ENCODE measurements at places on chromosomes 5 and 9.

DNA sequence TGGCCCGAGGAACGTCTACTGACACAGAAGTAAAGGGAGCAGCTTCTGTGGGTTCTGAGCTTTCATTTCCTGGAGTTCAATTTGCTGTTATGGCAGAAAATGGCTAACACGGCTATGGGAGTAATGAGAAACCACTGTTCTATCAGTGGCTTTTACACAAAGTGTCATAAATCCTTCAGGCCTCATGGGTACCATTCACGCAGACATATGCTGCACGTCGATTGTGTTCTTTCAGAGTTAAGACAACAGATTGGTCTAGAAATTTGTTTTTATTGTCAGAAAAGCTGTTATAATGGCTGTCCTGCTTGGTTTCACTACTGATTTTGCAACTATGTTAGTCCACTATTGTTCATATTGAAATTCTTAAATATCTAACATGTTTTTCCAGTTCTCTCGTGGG, 135.4 kb downstream of the ALDH1A1 start:
- H3K27me3 ChIP-seq, result no peaks in the 10 kb centered on the region
- no peak overlapping the region for H3K27ac ChIP-seq
- no peaks in the 10 kb centered on the region for H3K4me1 ChIP-seq
- no peaks in the 10 kb centered on the region for H3K36me3 ChIP-seq

DNA sequence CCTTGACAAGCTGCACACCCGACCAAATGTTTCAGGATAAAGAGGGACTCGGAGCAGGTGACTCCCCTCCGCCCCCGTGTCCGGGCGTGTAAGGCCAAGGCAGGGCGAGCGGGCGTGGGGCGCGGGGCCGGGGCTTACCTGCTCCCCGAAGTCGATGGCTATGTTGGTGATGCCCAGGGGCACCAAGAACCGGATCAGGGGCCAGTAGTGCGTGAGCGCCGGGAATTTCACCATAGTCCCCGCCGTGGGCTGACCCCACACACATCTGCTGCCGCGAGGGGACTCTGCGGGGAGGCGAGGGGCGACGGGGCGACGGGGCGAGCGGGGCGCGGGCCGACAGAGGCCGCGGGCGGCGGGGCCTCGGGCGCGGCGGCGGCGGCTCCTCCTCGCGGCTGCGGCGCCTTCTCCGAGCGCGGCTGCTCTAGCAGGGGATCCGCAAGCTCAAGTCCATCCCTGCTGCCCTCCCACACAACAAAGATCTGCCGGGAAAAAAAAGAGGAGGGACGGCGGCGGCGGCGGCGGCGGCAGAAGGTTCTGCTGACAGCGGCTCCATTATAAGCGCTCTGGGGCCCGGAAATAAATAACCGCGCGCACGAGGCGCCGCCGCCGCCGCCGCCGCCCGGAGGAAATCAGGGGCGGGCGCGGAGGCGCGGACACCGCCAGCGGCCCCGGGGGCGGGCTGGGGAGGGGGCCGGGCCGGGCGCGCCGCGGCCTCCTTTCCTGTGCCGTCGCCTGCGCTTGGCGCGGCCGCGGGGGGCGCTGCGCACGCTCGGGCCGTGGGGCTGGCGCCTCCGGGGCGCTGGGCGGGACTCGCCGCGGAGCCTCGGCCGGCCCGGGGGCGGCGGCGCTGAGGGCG, at the start of gene ANKH:
TSS of gene ANKH (minus strand) at position 565 of the 856 bp plus-strand sequence. CDS start at position 234, 331 bp downstream.
- H3K27me3 ChIP-seq, result no peaks in the 10 kb centered on the region
- DNase-seq, result peak; percentile 70
- peaks cover 10% of the 10 kb centered on the region for H3K4me1 ChIP-seq

GRCh38 chr9:121598965-121599871, 52.2 kb upstream of the DAB2IP start:
- H3K4me1 ChIP-seq, result 0 out of 2 replicates have a peak, but pooled peaks cover 5% of the 10 kb centered on the region
- no peak for DNase-seq
- no peak overlapping the region for H3K27ac ChIP-seq
- peaks cover 35% of the 10 kb centered on the region for H3K27me3 ChIP-seq
- no peaks in the 10 kb centered on the region for H3K36me3 ChIP-seq

GRCh38 chr5:159409801-159410200, 79.5 kb upstream of the IL12B start:
- H3K36me3 ChIP-seq, result no peaks in the 10 kb centered on the region
- H3K4me1 ChIP-seq, result peaks cover 9% of the 10 kb centered on the region
- no peaks in the 10 kb centered on the region for H3K27me3 ChIP-seq
- H3K27ac ChIP-seq, result no peak overlapping the region
- no peak for DNase-seq
- H3K4me3 ChIP-seq, result no peak overlapping the region

DNA sequence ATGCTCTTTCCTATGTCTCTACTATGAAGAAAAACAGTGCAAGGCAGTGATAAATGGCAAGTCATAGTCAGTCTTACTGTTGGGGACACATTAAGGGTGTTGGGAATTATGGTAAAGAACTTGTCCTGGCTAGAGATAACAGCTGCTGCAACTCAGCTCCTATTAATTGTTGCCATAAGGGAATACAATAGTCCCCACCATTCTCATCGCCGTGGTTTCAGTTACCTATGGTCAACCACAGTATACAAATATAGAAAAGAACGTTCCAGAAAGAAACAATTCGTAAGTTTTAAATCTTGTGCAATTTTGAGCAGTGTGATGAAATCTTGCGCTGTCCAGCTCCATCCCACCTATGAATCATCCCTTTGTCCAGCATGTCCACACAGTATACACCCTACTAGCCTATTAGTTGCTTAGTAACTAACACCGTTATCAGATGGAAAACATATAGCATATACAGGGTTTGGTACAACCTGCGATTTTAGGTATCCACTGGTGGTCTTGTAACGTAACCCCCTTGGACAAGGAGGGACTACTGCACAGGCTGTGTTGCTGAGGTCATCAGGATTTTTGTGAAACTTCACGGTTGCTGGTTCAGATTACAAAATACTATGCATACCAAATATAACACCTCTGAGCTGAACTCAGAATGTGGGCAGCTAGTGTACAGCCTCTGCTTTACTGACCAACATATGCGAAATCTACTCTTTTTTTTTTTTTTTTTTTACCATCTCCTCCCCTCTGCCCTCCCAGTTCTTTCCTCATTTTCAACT, 53.5 kb downstream of the ZFR start:
- no peaks in the 10 kb centered on the region for H3K27me3 ChIP-seq
- H3K27ac ChIP-seq, result peak overlapping the region; percentile 45
- no peak overlapping the region for H3K4me3 ChIP-seq
- peaks cover 65% of the 10 kb centered on the region for H3K36me3 ChIP-seq
- peak; percentile 0 for DNase-seq

DNA sequence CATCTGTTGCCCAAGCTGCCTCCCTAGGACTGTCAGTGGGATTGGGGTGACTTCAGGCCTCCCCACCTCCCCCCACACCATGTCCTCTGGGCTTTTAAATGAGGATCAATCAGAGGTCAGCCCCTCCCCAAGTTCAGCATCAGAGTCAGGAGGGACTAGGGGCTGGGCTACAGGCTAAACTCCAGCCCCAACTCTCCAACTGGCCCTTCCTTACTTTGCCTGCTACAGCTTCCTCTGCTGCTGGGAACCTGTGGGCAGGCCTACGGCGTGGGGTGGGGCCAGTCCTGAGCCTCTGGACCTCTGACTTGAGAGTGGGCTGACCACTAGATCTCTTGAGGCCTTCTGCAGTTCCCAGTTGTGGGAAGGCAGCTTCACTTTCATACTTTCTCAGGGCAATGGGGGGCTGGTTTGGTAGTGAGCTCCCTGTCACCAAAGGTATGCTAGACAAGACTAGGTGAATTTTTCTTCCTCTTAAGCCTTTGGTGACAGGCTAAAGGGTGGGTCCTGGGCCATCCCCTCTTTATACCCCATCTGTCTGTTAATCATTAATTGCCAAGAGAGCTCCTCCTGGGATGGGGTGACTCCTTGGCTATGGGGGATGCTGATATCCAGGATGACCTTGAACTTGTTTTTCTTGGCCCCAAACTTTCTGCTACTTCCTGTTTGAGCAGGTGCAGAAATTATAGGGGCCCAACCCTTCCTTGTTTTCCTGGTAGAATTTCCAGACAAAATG, 10.8 kb upstream of the DAB2IP start:
- no peaks in the 10 kb centered on the region for H3K27me3 ChIP-seq
- H3K27ac ChIP-seq, result no peak overlapping the region
- no peaks in the 10 kb centered on the region for H3K36me3 ChIP-seq
- no peak for DNase-seq

DNA sequence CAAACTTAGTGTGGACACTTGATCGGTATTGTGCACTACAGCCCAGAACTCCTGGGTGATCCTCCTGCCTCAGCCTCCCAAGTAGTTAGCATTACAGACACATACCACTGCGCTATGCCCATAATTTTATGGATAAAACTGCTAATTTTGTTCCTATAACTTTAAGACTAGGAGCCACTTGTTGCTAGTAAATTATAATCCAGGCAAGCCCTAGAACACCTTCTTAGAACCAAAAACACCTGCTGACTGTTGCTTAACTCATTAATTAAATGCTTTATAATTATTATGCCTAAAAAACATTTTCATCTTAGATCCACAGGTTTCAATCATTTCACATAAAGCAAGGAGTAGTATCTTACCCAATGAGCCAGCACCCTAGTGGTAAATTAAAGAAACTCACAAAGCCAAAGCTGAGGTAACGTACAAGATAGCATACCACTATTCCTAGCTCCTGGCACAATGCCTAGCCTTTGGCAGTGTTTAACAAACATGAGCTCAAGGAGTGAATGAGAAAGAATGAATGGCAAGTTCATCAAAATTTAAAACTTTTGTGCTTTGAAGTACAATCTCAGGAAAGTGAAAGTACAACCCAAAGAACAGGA, 5.4 kb downstream of the MRPS27 start:
- H3K4me1 ChIP-seq, result peaks cover 18% of the 10 kb centered on the region
- H3K4me3 ChIP-seq, result no peak overlapping the region
- no peak overlapping the region for H3K27ac ChIP-seq
- H3K27me3 ChIP-seq, result no peaks in the 10 kb centered on the region
- DNase-seq, result peak; percentile 74

- DNase-seq, result no peak
- no peaks in the 10 kb centered on the region for H3K4me1 ChIP-seq
- no peak overlapping the region for H3K4me3 ChIP-seq
- H3K36me3 ChIP-seq, result no peaks in the 10 kb centered on the region
Observed at GRCh38 chr9:30172206-30172605, 2212.2 kb upstream of the ACO1 start.

DNA sequence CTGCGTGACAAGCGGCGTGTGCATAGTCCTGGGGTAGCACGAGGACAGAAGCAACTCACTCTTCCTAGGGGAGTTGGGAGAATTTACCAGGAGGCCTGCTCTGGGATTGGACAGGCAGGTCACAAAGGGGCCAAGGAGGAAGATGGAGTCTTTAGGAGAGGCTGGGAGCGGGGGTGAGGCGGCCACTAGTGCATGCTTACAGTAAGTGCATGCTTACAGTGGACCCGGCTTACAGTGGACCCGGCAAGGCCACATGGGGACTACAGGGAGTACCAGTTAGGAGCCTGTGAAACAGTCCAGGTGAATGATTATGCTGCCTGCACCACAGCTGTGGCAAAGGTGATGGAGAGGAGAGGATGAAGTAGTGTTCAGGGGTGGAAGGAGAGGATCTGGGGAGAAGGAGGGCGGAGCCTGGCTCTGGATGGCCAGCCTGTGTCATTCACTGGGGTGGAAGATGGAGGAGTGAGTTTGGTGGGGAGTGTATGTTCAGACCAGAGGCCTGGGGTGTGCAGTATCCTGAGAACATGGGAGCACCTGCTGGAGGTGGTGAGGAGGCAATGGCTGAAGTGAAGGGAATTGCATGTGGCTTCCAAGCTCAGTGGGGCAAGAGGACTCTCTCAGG, 78.7 kb downstream of the CRB2 start:
- H3K4me1 ChIP-seq, result no peaks in the 10 kb centered on the region
- no peak overlapping the region for H3K27ac ChIP-seq
- no peak overlapping the region for H3K4me3 ChIP-seq
- DNase-seq, result no peak

GRCh38 chr9:123326187-123326586, 29.8 kb upstream of the CRB2 start:
- no peaks in the 10 kb centered on the region for H3K27me3 ChIP-seq
- H3K4me1 ChIP-seq, result no peaks in the 10 kb centered on the region
- no peak overlapping the region for H3K27ac ChIP-seq

- H3K4me1 ChIP-seq, result peaks cover 8% of the 10 kb centered on the region
- DNase-seq, result no peak
- peaks cover 3% of the 10 kb centered on the region for H3K36me3 ChIP-seq
- H3K27ac ChIP-seq, result no peak overlapping the region
- H3K4me3 ChIP-seq, result no peak overlapping the region
Observed at GRCh38 chr5:150561571-150562275, 53.8 kb downstream of the NDST1 start.

DNA sequence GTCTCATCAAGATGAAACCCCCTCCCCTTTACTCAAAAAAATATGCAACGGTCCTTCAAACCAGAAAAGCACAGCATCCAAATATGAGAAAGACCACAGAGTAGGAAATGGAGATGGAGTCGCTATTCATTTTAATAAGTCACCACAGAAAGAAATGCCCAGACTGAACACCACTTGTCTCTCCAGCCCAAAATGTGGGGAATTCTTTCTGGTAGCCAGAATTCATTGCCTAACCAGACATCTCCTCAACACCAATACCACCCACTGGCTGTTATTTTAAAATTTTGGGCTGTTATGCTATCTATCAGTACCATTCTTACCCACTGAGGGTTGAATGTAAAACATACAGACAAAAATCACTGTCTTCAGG, 100.1 kb downstream of the SUSD1 start:
- H3K4me1 ChIP-seq, result peaks cover 39% of the 10 kb centered on the region
- no peaks in the 10 kb centered on the region for H3K27me3 ChIP-seq
- no peak overlapping the region for H3K4me3 ChIP-seq
- peak overlapping the region; percentile 98 for H3K27ac ChIP-seq
- peaks cover 6% of the 10 kb centered on the region for H3K36me3 ChIP-seq

Data from SJSA1 (cell line).